ENCODE measurements at places on chromosomes 1 and 21. TPM values are rescaled to one million over a fixed set of nuclear protein-coding genes. Genes with fewer than 3 reads are reported as not detected.

DNA sequence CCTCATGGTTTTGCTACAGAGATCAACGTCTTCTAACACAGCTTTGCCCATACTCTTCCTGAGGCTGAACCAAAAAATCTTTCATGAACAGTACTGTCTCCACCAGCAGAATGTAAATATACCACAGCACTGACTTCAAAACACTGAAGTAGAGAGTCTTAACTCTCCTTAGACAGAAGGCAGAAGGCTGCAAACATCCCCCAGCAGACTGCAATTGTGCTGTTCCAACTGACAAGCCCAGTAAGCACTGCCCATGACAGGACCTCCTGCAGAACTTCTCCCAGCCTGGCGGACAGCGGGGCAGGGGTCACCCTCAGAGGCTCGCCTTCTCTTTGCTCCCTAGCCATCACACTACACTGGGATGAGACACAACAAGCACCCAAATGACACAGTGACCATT is 218.7 kb downstream of the RERE start:
- DNase-seq: no peak

DNA sequence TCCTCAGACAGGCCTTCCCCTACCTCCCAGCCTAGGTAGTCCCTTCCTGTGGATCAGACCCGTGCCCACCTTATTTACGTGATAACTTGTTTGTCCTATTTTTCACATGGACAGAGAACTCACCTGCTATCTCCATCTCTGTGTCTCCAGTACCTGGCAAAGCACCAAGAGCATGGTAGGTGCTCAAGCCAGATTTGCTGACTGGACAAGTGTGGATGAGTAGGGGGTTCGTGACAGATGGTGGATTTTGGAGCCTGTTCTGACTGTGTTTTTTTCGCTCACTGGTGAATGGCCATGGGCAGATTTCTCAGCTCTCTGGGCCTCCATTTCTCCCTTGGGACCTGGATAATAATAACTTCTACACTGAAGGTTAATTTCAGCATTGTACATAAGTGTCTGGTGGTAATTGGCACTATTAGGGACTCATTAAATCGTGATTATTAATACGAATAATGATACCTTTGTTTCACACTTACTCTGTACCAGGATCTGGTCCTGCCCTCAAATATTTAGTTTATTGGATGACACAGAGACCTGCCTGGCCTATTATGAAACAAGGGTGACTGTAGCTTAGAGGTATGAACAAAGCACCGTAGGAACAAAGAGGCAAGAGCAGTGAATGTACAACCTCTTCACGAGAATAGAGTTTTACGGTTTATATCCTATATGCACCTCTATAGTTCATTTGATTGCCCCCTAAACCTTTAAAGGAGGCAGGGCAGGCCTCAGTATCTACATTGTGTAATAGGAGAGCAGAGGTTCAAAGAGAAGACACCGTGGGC is 24.5 kb upstream of the SLC26A9 start:
- DNase-seq: no peak

GRCh38 chr1:56957931-56958330 is 7.9 kb downstream of the C8B start:
- no peak for DNase-seq

- no peak for DNase-seq
Measured at GRCh38 chr1:212594640-212595039, 13.9 kb upstream of the ATF3 start.

- no peak for DNase-seq
Measured at GRCh38 chr1:48908606-48909005, 131.9 kb upstream of the BEND5 start.

GRCh38 chr1:9165396-9165795 is 36.5 kb upstream of the GPR157 start:
- no peak for DNase-seq

DNA sequence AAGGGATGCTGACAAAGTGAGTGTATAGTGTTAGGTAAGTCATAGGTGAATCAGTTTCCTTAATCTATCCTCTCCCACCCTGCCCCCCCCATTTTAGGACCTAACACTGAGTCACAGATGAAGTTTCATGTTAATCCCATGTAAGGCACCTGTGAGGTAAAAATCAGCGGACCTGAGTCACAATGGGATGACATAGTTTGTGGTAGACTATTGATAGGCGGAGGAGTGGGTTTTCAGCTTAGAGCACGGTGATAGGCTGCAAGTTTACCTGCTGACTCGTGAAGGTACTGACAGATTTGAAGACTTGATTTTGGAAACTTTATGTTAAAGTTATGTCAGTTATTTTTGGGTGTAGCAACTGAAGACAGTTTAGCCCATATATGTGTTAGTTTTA is 1.7 kb downstream of the TOR1AIP1 start:
- no peak for DNase-seq

DNA sequence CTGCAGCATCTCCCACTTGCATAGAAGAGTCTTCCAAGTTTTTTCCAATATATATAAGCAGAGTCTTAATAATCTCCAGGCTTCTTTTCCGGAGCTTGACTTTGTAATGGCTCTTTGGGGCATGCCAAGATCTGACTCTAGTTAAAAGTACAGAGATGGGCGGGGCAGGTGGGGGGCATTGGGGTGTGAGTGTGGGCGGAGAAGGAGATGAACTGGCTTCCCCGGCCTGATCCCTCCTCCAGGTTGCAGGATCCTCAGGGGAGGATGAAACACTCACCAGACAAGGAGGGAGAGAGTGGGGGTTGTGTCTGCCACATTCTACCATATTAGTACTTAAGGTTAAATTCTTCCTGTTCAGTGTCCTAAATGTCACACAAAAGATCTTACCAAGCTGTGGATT is 23.0 kb downstream of the S100A10 start:
- DNase-seq: no peak

DNA sequence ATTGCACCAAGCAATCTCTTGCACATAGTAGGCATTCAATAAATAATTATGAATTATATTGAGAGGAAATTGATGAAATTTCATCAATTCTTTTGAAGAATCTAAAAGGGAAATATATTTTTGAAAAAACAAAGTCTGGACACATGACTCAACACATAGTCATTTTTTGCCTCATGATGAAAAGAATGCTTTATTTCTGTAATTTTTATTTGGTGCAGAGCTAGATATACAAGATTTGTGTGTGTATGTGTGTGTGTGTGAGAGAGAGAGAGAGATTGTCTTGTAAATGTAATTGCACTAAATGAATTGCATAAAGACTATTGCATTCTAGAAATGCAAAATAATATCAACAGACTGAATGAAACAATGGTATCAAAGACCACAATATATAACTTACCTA is 206.2 kb upstream of the C1orf87 start:
- DNase-seq: no peak

- DNase-seq: no peak
Measured at GRCh38 chr1:18949686-18950400, 6.6 kb downstream of the IFFO2 start.

GRCh38 chr1:225424562-225425200 is 3.2 kb downstream of the LBR start:
- DNase-seq: no peak

GRCh38 chr1:68196676-68197075 is 35.6 kb downstream of the WLS start:
- no peak for DNase-seq

DNA sequence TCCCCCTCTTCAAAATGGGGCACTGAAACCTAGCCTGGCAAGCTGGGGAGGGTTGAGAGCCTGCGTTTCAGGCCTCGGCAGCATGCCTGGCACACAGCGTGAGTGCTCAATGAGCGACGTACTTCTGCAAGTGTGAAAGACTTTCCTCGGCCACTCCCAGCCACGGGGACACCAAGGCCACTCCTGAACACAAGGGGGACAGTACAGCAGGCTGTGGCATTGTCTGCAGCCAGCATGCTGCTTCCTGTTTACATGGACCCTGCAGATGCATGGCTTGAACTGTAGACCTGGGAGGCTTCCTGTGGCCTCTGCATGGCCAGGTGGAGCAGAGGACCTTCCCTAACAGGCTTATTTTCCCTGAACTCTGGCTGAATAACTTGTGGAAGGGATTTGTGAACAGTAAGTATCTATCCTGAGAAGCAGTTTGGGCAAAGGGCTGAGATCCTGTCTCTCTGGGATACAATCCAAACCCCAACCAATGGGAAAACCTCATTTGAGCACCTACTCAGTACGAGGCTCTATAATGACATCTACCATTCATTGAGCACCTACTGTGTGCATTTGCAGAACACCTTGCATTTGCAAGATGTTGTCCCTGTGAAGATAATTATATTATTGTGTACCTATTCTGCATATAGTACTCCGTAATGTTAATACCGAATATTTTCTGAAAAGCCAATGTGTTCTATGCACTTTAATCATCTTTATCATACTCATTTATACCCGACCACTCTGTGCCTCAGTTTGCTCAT is 9.9 kb upstream of the HSPG2 start:
- DNase-seq: no peak

- peak; percentile 82 for DNase-seq
Measured at GRCh38 chr1:234533034-234533891, 54.3 kb upstream of the TARBP1 start.

Gene AADACL4
- not detected for polyA plus RNA-seq

Gene LRRC39
- 0.32 TPM for polyA plus RNA-seq

Gene GCSAML
- not detected for polyA plus RNA-seq

Gene DCST1
- polyA plus RNA-seq: not detected

Gene OPRD1
- not detected for polyA plus RNA-seq

Gene IL24
- 0.73 TPM for polyA plus RNA-seq

Gene TMPRSS15
- not detected for polyA plus RNA-seq
